Kidney glomerular epithelial cell (primary cell): ENCODE measurements at places on chromosomes 1 and 21.

GRCh38 chr1:236948381-236948780, 55.9 kb downstream of the MT1HL1 start:
- no peak for DNase-seq

DNA sequence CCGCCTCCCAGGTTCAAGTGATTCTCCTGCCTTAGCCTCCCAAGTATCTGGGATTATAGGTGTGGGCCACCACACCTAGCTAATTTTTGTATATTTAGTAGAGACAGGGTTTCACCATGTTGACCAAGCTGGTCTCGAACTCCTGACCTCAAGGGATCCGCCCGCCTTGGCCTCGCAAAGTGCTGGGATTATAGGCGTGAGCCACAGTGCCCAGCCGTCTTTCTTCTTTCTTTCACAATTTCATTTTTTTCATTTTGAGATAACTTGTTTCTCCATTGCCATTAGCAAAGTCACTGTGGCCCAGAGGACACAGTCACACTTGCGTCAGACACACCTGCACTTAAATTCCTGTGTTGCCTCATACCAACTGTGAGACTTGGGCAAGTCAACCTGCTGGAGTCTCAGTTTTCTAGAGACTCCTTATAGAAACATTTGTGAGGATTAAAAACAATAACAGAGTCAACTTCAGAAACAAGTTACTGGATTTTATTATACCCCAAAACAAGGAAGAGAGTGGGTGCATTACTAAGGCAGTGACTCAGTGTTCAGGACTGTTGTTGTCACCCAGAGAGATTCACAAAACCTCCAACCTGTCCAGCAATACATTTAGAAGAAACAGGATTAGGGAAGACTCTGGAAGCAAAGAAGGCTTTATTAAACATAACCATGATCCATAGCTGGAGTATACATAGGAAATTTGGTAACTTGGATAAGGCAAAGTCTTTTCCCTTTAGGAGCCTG, 2.6 kb downstream of the TEDDM1 start:
- peak; percentile 7 for DNase-seq

DNA sequence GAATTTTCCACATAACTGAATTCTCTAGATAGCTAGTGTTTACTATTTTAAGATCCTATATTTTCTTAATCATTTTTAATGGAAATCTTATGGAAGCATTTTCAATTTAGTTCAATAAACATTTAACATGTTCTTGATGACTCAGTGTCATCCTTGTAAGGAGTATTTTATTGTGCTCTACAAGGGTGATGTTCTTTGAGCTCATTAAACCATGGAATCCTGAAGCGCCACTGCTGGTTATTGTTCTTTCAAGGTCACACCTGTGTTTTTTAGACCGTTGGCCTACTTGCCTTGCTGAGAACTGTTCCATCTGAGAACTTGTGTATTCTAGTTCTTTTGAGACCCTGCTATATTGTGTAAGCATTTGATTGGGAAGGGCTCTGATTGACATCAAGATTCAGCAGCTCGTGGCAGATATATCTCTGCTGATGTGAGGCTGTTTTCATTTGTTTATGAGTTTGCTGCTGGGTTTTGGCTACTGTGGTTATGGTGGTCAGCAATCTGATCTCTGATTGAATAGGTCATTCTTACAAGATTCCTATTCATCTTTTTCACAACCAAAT, 132.0 kb downstream of the GIPC2 start:
- no peak for DNase-seq

GRCh38 chr1:207849016-207849415, 61.9 kb downstream of the CD34 start:
- DNase-seq: no peak

DNA sequence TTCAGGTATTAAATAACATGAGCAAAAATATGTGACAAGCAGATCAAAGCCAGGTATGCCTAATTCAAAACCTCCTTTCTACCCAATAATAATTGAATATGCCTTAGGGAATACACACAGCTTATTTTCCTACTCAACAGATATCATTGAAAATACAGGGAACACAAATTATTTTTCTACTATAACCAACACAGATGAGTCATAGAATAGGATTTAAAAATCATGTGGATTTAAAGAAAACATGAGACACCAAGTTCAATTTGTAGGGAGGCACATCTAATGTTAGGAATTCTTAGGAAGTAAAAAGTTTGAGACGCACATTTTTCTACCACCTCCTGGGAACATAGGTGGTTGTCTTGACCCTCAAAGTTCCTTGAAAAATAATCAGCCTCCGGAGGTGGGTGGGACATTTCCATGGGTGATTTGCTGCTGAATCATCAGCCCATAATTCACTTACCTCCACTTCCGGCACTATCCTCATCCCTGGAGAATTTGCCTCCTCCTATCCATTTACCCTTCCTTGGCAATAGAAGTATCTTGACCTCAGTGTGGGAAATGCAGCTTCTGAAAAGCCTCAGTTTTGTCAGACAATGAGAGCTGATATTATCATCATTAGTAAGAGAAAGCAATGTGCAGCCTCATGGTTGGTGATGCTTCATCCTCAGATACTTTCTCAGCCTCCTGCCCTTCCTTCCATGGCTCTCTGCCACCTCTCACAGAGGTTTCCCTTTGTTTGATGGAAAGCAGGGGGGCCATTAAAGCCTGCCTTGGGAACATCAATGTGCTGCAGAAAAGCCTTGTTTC, 33.5 kb upstream of the RGS4 start:
- peak; percentile 100 for DNase-seq

DNA sequence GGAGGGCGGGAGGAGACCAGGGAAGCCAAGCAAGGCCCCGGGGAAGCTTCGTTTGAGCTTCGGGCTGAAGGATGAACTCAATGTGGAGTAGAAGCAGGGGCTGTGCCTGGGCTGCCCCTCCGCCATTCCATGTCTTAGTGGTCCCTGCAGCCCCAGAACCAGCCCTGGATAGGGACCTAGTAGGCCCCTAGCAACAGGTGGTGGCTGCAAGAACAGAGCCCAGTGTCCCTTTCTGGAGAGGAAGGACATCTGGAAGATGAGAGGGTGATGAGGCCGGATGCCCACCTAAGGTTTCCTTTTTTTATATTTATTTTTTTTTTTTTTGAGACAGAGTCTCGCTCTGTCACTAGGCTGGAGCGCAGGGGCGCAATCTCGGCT, 27.2 kb downstream of the ECE1 start:
- no peak for DNase-seq

GRCh38 chr1:31189696-31190674, 49.7 kb downstream of the NKAIN1 start:
- DNase-seq: no peak

- DNase-seq: no peak
Measured at GRCh38 chr1:174940646-174941175, 59.0 kb upstream of the CACYBP start.

DNA sequence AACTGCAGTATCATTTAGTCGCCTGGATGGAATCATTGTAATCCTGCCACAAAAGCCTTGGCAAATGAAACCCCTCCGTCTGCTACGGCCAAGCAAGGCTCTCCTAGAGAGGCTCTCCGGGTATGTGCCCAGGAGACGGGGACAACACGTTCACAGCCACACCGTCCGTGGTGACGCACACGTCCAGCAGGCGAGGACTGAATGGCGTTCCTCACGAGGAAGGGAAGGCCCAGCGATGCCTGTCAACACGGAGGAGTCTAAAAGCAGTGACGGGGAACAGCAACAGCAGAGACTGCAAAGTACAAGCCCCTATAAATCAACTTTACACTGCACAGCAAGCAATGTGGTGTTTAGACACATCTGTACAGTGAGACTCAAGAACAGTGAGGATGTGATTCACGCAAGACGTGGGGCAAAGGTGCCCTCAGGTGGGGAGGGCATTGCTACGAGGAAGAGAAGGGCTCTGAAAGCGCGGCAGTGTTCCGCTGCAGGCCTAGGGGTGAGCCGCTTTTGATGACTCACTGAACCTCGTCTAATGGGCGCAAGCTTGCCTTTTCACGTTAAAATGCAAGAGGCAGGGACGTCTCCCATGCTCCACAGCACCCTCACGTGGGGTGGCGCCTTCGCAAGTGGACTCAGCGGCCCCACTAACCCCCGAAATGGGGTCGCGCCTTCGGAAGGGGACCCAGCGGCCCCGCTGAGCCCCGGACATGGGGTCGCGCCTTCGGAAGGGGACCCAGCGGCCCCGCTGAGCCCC, 6.8 kb downstream of the WRAP73 start:
- no peak for DNase-seq

DNA sequence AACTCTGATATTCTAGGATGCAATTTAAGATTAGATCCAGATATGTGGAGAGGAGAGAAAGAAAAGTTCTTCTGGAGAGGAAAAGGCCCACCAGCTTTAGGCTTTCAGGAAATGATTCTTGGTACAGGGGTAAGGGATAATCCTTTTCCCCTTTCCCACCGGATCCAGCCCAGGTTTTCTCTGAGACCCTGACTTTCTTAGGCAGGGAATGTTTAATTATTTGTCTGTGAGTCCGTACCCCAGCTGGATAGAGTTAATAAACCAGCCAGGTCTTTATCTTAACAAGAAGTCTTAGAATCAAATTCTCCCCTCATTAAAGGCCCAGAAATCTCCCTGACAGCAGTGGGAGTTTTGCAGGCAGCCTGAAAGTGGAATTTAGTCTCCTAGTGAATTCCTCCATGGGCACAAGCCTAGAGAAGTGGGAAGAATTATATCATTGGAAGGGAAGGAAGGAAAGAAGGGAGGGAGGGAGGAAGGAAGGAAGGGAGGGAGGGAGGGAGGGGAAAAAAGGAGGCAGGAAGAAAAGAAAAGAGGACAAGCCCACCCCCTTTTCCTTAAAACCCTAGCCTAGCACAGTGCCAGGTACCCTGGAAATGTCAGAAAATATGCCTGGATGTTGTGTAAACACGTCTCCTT, 189.0 kb downstream of the PLPP3 start:
- DNase-seq: no peak

DNA sequence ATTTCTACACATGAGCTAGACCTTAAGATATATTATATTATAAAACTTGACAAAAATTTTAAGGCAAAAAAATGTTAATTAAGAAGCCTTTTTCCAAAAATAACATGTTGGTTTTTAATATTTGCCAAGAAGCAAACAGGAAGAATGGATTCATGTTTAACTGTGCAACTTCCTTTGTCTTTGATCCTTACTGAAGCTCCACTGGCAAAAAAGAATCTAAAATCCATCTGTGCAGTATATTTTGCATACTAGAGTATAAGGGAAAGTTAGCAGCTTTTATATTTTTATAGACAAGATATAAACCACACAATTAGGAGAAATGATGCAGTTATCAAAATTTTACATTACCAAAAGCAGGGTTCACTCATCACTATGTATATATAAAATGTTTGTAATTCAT, 76.9 kb upstream of the RGS18 start:
- DNase-seq: no peak

- DNase-seq: no peak
Measured at GRCh38 chr1:164783778-164784555, 225.0 kb downstream of the PBX1 start.

DNA sequence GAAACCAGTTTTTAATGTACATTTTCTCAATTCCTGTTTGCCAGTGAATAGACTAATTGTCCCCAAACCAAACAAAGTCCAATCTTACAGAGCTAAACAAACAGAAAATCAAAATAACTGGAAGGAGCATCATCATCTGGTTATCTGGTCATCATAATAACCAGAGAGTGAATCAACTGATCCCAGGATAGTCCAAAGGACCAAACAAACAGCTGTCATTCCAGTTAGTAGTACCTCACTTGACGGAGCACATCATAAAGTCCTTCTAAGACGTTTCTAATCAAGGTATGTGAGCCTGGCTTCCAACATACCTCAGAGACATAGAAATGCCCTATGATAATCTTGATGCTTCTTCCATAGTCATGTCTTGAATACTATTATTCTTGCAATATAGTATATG, 240.5 kb downstream of the LTN1 start:
- DNase-seq: no peak

GRCh38 chr1:59316497-59317128, 19.7 kb downstream of the FGGY start:
- peak; percentile 59 for DNase-seq

GRCh38 chr1:11806307-11806936, 431 bp downstream of the CLCN6 start:
- no peak for DNase-seq

GRCh38 chr1:154557939-154558719, at the start of gene UBE2Q1:
Gene UBE2Q1 (minus strand): TSS chr1:154558662. CDS start chr1:154558553, 109 bp downstream.
- DNase-seq: no peak

DNA sequence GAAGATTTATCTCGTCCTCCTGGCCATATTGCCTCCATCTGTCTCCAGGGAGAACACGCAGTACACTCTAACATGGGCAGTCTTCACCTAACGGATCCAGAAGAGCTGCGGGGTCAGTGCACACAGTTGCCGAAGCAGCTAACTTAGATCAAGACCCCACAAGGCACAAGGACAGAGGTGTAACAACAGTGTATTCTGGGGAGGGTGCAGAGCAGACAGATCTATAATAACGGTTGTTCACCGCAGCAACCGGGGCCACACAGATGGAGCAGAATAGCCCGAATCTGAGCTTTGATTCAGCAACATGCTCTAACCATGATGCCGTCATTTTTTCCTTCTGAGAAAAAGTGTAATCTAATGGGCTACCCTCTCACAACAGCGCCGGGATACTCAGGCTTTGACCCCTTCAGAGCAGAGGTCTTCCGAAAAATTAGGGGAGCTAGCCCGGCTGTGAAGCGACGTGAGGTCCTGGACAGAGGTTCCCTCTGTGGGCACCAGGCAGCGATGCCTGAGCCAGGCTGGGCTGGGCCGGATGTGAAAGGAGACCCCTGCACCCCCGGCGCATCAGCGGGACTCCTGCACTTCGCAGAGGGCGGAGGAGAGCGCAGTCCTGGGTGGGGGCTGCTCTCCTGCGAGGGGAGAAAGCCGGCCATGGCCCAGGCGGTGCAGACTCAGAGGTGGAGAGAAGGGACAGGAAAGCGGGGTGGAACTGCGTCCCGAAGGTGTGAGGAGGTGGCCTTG, 57.5 kb downstream of the BCL9 start:
- no peak for DNase-seq

GRCh38 chr1:97999320-97999719, 78.5 kb upstream of the DPYD start:
- peak; percentile 64 for DNase-seq

GRCh38 chr1:156898161-156898566, 4.6 kb downstream of the PEAR1 start:
- no peak for DNase-seq

DNA sequence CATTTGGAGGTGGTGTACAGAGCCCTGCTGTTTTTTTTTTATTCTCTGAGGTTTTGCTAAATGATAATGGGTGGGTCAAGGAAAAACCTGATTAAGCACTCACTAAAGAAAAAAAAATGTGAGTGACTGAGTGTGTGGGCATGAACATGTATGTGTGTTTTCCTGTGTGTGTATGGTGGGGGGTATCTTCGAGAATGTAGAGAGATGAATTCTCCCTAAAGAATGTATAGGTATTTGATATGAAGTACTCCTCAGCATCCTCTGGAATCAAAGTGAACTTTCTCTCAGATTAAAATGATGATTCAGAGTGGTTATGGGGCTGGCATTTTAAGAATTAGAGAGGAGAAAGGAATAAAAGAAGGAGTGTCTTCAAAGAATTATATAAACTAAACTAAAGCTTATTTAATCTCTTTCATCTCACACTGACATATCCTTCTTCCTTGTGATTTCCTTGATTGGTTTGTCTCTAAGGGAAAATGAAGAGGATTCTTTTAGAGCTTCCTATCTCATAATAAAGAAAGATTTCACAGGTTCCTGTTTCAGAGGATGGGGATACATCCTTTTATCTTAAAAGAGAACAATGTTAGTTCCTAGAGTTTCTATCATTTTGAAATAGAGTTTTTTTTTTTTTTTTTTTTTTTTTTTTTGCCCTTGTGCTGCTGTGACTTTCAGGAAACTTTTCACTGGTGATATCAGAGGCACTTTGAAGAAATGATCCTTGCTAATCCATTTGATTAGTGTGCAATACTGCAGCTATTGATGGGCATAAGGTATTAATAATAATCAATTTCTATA, 23.9 kb downstream of the S1PR1 start:
- no peak for DNase-seq
